Panc1 (cell line): ENCODE measurements at places on chromosomes 3 and 15.

DNA sequence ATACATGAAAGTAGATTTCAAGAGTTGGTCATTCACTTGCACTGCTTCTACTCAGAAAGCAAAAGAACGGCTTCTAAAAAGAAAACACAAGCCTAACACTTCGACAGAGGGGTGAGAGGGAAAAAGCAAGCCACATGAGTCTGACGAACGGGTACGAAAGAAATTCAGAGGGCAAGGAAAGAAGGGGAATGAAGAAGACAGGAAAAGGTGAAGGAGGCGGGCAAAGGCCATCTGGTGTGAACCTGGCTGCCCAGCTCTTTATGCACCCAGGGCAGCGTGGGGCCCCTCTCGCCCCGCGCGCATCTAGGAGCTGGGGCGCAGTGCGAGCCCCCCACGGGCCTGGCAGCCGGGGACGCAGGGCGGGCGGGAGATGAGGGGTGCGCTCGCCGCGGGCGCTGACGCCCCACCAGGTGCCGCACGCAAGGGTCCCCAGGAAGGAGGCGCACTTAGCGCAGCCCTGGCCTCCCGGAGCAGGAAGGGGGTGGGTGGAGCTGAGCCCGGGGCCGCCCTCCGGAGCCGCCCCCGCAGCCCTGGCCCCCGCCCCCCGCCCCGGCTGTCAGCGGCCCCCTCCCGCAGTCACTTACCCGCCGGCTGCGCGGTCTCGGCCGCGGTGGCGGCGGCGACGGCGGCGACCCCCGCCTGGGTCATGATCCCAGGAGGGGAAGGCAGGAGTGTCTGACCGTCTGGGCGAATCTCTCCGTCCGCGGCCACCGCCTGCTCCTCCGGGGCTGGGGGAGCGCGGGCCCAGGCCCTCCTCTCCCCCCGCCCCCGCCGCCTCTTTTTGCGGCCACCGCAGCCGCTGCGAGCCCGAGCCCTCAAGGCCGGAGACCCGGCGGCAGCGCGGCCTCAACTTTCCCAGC is at the start of gene USF3:
Gene USF3, minus strand, starts transcription at position 857 of the 860 bp plus-strand sequence. CDS start 21,764 bp downstream, outside the sequence.
- DNase-seq = no peak

DNA sequence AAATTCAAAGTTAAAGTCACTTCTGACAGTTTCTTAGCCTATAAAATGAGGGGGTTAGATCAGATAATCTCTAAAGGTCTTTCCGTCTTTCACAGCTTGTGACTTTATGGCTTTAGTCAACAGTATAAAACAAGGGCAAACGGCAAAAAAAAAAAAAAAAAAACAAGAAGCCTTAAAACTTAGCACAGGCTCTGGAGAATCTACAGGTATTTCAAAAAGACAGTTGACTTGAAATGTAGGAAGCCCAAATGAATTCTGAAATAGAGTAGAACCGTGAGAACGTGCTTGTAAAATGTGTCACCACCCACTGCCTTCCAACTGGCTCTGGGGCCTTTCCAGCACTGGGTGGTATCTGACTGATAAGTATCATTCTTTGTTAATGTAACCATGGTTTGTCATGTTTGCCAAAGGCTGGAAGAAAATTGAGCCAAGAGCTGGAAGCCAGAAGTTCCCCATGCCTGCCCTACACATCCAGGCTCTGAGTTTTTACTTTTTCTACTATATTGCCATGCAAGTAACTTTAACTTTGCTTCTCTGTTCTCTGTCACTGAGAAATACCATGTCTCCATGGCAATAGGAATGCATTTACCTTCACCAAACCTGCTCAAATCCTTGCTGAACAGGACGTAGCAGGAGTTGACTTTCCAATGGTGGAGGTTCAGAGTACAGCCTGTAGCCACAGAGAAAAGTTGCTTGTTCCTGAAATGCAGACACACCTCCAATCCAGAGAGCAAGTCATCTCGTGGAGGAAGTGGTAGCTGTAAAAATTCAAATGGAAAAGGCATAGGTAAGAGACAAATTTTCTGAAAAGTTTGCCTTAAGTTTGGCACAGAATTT is 35.8 kb upstream of the THSD4 start:
- no peak for DNase-seq

DNA sequence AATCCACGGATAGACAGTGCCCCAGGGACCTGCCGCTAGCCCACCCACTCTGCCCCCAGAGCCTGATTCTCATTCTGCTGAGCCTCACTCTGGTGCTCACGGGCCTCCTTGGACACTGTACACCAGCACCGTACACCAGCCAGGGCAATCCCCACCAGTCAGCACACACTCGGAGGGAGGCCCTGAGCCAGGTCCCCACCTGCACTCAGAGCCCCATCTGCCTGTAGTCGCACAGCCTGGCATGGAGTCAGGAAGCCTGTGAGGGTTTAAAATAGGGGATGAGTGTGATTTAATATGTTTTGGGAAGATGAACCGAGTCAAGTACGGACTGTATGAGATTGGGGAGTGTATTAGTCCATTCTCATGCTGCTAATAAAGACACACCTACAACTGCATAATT is 223.0 kb downstream of the SLCO3A1 start:
- no peak for DNase-seq

DNA sequence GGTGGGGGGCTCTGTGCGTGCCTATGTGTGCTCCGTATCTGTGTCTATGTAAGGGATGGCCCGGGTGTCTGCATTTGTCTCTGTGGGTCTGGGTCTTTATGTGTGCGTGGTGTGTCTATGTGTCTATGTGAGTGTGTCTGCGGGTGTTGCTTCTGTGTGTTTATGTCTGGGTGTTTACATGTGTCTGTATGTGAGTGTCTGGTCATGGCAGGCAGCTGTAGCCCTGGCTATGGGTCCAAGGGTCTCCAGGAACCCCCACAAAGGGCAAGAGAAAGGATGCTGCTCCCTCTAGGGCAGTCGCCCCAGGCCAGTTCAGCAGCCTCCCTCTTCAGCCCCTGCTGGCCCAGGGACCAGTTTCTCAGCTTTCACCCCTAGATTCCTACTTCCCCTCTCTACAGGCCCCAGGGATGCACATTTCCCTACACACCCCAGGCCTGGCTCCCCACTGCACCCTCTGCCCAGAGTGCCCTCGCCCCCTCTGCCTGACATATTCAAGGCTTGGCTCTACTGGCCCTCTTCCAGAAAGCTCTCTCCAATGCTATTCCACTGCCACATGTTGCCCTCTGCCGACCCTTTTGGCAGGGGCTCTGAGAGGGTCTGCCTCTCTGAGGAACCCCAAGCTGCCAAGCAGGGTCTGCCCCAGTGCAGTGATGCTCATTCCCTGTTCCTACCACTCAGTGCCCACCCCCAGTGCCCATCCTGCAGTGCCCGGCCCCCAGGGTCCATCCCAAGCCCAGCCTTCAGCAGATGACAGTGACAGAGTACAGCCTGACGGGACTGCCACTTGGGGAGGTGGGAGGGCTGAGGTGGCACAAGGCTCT is 1.0 kb upstream of the MYL3 start:
- DNase-seq = no peak

DNA sequence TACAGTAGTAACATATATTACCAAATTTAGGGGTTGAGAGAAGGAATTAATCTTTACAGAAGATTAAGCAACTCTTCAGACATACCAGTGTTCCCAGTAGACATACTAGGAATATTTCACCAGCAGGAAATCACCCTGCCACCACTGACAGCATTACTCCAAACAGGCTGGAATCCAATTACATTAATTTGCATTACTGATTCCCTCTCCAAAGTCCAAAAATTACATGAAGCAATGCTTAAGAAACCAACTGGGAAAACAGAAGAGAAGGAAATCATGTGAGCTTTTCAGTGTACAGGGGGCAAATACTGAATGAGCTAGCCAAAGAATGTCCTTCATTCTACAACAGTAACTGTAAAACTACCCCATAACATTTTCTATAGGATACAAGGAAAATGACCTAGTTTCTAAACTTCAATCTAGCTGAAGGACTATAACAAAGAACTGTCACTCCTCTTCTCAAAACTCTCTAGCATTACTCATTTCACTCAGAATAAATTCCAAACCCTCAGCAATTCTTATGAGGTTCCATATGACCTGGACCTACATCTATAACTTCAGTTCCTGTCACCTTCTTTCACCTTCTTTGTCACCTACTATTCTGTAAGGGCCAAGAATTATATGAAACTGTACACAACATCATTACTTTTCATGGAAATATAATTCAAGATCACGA is 72.7 kb downstream of the INO80 start:
- no peak for DNase-seq

- DNase-seq = no peak
Observed at GRCh38 chr3:64873400-64873799, 185.6 kb upstream of the ADAMTS9 start.

DNA sequence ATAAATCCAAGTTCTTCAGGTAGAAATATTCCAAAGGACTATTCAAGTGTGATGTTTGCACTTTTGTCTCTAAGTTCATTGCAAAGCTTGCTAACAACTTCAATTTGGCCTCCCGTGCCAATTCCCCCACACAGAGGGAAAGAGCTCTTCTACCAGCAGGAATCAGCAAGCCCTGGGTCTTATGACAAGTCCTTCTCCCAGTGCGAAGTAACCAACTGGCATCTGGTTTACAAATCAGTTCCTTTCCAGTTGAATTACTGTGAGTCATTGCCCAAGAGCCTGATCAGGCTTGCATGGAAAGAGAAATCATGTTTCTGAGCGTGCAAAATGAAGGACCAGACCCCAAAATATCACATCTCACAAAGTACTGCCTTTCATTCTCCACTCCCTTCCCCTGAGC is 62.7 kb upstream of the SLCO3A1 start:
- no peak for DNase-seq

- DNase-seq = peak; percentile 32
Observed at GRCh38 chr3:115975353-115975752, 352.0 kb downstream of the GAP43 start.

DNA sequence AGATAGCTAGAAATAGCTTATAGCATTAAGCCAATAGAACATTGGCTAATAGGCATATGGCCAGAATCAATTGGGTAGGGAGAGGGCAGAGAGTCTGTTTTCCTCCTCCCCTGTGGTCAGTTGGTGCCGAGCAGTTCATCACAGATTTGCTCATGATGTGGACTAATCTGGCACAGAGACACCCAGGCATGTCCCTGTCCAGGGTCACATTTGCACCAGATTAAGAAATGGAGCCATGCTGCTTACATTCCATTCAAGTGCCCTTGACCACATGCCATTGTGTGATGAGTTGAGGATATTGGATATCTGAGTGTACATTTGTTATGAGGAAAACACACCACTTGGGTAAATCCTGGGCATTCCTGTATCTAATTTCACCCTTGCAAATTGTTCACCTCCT is 53.4 kb downstream of the USP13 start:
- DNase-seq = no peak

DNA sequence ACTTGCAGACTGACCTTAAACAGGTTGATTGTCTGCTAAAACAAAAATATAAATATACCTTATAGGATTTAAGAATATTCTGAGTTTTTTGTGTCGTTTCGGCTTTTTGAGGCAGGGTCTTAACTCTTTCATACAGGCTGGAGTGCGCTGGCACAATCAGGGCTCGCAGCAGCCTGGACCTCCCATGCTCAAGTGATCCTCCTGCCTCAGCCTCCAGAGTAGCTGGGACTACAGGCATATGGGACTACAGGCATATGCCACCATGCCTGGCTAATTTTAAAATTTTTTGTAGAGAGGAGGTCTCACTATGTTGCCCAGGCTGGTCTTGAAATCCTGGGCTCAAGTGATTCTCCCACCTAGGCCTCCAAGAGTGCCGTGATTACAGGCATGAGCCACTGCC is 113.9 kb downstream of the TCF12 start:
- DNase-seq = no peak

GRCh38 chr3:133966954-133967353 is 62.8 kb downstream of the SLCO2A1 start:
- no peak for DNase-seq

- DNase-seq = no peak
Observed at GRCh38 chr3:53009826-53010539, 35.9 kb downstream of the SFMBT1 start.

- no peak for DNase-seq
Observed at GRCh38 chr3:31709526-31709925, 176.8 kb downstream of the STT3B start.

DNA sequence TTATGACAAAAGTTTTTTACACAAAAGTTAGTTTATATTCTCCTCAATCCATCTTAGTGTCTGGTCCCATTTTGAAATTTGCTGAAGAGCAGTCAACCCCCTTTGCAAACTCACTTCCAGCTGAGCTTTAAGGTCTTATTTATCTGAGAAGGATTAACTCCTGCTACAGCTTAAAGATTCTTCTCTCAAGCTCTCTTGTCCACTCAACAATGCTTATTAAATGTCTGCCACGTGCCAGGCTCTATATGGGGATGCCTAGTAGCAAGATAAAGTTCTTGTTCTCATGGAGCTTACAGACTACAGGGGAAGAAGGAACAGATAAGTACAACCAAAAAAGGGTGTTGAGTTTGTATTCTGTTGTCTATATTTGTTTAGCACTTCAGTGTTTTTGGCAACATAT is 18.7 kb downstream of the TMPRSS7 start:
- no peak for DNase-seq

GRCh38 chr3:194205675-194206133 is 69.8 kb downstream of the HES1 start:
- no peak for DNase-seq

- DNase-seq = no peak
Observed at GRCh38 chr3:186152889-186153292, 44.0 kb upstream of the ETV5 start.

DNA sequence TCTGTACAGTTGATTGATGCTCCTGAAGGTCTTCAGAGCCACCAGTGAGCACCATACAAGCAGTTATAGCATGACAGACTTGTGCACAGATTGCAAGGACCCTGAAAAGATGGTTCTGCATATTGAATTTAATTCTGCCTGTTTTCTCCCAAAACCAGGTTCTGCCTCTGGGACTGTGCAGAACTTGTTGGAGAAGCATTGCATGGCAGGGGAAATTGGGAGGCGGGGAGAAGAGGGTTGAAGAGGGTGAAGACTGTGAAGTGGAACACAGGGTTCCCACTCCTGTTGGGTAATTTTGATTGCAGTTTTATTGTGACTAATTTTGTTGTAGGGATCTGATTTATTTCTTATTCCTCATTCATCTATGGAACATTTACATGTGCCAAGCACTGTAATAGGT is 10.3 kb downstream of the ZNF80 start:
- no peak for DNase-seq
